NCI-H2171 treated with DMSO at 0.1 percent for 48 hours (cell line): ENCODE measurements at places on chromosomes 7 and 10.

DNA sequence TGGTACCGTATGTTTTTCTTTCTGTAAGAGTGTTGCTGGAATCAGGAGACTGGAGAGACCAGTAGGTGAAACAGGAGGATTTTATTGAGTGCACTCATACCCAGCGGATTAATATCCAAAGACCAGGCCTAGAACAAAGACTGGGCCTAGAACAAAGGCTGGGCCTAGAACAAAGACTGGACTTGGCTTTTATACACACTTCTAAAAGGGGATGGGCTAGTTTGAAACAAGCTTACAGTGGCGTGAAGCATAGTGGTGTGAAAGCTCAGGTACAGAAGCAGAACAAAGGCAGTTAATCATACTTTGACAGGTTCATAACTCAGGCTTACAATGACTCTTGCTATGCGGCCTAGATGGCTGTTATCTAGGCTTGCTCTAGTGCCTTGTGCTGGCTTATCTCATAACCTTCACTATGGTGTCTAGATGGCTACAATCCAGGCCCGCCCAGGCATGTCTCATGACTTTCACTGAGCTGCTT lies 67.7 kb downstream of the TRIM24 start:
- peak; percentile 4 for DNase-seq

GRCh38 chr7:151690606-151691005 lies 170.9 kb upstream of the RHEB start:
- DNase-seq = no peak

DNA sequence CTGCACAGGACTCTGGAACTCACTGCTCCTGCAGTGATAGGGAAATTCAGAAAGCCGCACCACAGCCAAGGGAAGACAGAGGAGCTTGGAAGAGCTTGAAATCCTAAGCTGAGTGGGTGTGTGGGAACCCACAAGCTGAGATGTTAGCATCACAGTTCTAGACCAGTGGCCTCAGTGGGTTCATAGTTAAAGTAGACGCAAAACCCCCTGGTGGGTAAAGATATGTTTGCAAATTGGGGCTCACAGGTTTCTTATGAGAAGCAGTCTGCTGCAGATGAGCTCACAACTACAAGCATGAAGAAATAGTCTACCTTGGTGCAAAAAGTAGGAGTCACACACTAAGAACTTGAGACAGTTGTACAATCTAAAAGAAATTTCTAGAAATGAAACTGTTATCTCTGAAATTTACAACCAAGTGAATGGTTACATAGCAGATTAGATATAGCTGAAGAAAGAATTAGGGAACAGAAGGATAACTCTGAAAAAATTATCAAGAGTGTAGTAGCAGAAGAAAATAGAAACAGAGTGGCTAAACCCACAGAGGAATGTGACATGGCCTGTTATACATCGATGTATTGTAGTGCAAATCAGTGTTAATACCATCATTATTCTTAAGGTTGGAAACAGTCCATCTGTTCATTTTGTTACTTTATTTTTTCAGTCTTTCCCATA lies 77.2 kb downstream of the DYNC2I1 start:
- no peak for DNase-seq

GRCh38 chr10:1152386-1153250 lies 96.4 kb downstream of the WDR37 start:
- DNase-seq = no peak

DNA sequence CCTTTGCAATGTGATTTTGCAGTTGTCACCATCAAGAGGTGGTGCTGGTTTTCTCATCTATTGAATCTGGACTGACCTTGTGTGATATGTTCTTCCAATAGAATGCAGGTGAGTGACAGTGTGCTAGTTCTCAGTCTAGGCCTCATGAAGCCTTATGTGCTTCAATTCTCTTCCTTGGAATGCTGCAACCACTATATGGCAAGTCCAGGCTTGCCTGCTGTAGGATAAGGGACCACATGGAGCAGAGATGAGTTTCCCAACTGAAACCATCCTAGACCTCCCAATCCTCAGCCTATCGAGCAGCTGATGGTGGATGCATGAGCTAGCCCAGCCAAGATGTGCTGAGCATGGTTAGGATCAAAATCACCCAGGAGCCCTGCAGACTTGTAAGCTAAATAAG lies 32.6 kb upstream of the ARHGAP21 start:
- no peak for DNase-seq

- no peak for DNase-seq
Measured at GRCh38 chr7:55065511-55066229, 46.9 kb downstream of the EGFR start.

DNA sequence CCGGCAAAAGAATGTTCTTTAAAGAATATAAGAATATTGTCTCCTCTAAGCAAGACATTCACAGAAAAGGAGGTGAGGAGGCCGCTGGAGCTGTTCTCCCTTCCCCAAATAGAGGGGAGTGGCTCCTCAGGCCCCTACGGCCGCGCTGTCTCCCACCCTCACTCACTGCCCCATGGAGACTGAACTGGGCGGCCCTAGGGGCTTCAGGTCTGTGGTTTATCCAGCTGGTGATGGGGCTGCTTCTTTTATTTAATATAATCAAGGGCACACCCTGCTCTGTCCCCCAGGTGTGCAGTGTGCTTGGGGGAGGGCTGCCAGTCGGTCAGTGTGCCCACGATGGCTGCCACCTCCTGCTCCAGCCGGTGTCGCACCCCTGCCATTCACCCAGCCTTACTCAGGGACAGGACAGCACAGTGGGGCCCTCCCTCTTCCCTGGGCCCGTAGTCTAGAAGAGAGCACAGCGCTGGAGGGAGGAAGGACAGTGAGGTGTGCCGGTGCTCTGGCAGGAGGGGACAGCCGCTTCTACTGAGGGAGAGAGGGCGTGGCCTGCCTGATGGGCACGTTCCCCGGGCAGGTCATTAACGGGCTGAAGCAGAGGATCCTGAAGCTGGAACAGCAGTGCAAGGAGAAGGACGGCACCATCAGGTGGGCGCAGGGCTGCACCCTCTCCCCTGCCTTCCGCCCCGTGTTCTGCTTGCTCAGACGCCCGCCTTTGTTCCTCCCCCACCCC lies 23.4 kb downstream of the IQCE start:
- DNase-seq = no peak

- no peak for DNase-seq
Measured at GRCh38 chr10:57815949-57816348, 451.7 kb downstream of the IPMK start.

GRCh38 chr10:105597312-105597711 lies 956.2 kb downstream of the SORCS3 start:
- no peak for DNase-seq

GRCh38 chr7:2100278-2101208 lies 132.2 kb downstream of the MAD1L1 start:
- DNase-seq = no peak
